Epithelial cell of esophagus (primary cell): ENCODE measurements at places on chromosomes 16 and 17.

- DNase-seq: no peak
These were observed 49.2 kb upstream of the MAP3K14 start for GRCh38 chr17:45366049-45366448.

DNA sequence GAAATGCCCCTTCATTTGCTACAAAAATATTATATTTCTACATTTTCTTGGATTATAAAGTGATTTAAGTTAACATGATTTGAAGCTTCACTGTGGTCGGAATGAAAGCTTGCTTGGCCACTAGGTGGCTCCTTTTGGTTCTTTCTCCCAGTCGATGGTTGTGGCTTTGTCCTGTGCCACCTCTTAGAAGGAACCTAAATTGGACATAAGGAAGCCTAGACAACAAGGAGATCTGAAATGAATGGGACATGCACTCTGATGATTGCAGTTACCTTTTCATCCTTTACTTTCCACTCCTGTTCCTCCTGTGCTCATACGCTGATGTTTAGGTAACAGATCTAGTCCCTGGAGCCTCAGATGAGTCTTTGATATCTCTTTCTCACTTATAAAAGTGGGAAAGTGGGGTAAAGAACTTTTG, 39.2 kb downstream of the FTO start:
- DNase-seq: peak; percentile 62

GRCh38 chr16:87723226-87723623, 42.6 kb downstream of the KLHDC4 start:
- peak; percentile 72 for DNase-seq

DNA sequence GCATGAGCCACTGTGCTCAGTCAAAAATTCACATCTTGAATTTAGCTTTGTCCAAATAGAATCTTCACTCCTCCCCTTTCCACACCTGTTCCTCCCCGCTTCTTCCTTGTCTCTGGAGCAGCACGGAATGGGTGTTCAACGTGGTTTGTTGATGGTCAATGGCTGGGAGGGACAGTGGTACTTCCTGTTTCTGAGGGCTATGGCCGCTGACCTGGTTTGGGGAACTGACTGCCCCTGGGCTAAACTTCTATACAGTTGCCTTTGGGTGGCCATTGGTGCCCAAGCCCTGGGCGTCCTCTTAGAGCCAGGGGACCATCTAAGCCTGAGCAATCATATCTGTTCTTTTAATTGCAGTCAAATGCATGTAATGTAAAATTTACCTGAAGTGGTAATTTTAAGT, 19.1 kb upstream of the WFIKKN2 start:
- DNase-seq: no peak

DNA sequence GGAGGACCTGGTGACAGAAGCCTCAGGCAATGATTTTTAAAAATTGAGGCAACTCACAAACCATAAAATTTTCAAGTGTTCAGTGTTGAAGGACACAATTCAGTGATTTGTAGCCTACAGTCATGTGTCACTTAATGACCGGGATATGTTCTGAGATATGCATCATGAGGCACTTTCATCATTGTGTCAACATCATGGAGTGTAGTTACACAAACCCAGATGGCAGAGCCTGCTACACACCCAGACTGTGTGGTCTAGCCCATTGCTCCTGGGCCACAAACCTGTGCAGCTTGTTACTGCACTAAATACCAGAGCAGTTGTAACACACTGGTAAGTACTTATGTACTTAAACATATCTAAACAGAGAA, 1.6 kb downstream of the PRSS41 start:
- peak; percentile 83 for DNase-seq

DNA sequence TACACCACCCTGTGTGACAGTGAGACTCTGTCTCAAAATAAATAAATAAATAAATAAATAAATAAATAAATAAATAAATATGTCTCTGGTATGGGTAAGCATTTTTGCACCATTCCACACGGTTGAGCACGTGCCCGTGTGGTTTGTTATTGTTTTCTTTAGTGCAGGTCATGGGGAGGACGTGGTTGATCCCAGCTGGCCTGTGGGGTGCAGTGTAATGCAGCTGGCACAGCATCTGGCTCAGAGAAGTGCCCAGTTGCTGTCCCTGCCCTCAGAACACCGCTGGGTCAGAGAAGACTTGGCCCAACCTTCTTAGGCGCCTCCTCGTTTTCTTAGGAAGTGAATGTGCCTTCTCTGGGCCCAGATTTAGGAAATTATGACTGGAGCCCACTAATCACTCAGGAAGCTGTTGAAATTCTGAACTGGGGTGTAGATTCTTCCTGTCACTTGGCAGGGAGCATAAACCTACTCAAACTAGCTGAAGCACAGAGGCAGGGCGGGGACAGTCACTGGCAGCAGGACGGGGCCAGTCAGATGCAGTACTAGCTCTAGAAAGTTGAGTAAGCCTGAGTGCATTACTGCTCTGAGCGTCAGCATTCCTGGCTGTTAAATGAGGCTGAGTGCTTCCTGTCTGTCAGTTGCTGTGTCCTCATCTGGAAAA, 85.9 kb downstream of the SNX29 start:
- DNase-seq: peak; percentile 89

DNA sequence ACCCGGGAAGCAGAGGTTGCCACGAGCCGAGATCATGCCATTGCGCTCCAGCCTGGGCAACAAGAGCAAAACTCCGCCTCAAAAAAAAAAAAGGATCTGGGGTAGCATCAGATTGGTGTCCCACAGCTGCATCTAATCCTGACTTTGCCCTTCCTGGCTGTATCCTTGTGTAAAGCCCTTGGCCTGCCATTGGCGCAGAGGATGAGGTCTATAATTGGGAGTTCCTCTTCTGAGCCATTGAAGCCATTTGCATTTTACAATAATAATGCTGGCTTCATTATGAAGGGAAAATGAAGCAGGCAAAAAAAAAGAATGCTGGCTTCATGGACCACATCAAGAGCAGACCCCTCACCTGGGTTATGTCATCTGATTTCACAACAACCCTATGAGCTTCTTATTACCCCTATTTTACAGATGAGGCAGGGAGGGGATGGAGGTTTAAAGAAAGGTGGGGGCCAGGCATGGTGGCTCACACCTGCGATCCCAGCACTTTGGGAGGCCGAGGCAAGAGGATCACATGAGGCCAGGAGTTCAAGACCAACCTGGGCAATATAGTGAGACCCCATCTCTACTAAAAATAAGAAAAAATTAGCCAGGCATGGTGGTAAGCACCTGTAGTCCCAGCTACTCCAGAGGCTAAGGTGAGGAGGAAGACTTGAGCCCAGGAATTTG, 1.2 kb upstream of the LITAFD start:
- no peak for DNase-seq

DNA sequence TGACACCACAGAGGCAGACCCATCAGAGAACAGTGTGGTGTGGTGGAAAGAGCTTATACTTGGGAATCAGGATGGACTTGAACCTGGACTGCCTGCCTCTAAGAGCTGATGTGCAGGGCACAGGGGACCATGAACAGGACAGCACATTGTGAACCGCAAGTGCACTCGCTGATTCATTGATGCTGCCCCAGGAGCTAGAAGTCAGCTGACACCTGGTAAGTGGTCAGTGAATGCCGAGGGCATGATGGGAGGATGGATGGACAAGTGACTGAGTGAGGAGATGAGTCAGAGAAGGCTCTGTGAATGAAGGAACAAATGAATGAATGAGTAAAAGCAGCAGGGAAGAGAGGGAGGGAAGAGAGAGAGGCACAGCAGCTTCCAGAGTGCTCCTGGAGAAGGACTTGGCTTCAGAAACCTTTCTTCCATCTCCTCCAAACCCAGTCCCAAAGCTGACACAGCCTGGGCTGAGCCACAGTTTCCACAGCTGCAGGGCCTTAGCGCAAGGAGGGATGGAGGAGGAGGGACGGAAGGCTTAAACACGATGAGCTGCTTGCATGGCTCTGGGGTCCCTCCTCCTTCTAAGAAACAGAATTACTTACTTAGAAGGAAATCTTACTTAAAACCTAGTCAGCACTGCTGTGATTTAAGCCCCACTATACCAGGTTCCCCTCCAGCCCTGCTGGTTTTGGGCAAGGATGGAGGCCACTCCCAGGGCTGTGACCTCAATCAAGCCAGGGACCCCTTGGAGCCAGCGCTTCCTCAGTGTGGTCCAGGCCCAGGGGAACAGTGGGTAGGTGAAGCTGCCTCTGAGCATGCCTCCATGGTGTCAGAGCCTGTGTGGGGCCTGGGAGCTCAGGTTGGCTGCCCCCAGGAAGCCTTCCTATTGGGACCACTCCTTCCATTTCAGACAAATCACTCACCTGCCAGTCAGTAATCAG, 184.6 kb downstream of the TMEM132E start:
- no peak for DNase-seq

DNA sequence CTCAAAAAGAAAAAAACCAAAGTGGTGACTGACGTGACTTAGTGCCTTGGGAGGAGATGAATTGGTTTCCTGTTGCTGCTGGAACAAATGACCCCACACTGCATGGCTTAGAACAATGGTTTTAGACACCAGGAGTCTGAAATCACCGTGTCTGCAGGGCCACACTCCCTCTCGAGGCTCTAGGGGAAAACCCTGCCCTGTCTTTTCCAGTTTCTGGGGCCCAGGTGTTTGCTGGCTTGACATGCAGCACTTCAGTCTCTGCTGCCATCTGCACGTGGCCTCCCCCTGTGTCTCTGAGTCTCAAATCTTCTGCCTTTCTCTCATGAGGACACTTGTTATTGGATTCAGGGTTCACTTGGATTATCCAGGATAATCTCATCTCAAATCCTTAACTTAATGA, 323.8 kb upstream of the TNRC6C start:
- DNase-seq: no peak

DNA sequence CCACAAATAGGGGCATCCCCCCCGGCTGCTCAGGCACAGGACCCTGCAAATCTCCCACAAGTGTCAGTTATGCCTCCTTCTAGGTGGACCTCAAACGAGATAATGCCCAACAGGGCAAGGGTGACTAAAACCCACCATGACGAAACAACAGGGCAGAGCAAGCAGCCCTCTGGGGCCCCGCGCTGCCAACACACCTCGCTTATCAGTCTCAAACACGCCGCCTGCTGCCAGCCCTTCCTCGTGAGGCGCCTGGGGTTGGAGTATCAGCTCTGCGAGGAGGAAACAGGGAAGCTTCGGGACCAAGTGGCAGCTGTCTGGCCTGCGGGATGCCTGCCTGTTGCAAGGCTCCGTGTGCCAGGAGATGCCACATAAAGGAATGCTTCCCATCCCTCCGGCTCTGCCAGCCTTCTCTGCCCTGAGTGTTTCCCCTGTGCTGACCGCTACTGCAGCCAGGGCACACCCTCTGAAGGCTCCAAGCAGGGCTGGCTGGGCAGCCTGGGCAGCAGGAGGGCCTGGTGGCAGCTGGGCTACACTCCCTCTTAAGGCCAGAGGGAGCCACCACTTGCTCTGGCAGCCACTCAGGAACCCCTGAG, 2.5 kb downstream of the SMIM5 start:
- DNase-seq: no peak

DNA sequence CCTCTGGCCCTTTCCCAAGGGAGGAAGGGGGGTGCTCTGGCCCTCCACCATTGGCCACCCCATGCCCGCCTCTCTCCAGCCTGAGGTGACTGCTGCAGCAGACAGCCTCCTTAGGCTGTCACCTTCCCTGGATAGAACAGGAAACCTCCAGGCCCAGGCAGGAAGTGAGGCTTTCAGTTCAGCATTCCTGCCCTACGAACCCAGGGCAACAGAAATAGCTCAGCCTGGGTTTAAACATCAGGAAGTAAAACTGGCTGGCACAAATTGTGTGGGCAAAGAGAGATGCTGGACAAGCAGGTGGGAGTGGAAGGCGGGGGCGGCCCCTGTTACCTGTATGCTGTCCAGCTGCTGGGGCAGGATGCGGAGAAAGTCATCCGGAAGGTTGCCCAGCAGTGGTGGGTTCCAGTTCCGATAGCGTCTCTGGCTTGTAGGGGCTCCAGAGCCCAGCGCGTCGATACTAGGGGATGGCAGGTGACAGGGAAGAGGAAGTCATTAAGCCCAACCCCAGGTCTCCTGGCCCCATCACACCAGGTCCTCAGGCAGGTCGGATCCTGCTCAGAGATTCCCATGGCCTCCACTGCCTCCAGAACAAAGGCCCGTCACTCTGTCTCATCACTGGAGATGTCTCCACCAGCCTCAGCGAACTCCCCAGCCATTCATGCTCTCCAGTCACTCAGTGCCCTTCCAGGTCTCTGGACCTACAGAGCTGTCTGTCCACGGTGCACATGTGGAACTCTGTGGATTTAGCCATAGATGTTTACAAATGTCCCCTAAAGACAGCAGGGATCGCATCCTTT, 23.6 kb upstream of the MRPS23 start:
- no peak for DNase-seq

DNA sequence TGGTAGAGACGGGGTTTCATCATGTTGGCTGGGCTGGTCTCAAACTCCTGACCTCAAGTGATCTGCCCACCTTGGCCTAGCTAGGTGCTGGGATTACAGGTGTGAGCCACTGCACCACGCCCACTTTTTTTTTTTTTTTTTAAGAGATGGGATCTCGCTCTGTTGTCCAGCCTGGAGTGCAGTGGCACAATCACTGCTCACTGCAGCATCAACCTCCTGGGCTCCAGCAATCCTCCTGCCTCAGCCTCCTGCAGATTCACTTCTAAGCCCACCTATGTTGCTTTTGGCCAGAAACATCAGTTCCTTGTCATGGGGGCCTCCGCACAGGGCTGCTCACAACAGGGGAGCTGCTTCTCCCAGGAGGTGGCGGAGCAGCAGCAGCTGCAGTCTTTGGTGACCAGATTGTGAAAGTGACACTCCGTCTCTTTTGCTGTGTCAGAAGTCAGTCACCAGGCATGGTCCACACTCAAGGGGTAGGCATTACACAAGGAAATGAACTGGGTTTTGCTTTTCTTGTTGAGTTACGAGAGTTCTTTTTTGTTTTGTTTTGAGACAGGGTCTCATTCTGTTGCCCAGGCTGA, 4.5 kb upstream of the NME4 start:
- no peak for DNase-seq

GRCh38 chr16:68267612-68268405, 3.5 kb downstream of the SLC7A6 start:
- DNase-seq: no peak

DNA sequence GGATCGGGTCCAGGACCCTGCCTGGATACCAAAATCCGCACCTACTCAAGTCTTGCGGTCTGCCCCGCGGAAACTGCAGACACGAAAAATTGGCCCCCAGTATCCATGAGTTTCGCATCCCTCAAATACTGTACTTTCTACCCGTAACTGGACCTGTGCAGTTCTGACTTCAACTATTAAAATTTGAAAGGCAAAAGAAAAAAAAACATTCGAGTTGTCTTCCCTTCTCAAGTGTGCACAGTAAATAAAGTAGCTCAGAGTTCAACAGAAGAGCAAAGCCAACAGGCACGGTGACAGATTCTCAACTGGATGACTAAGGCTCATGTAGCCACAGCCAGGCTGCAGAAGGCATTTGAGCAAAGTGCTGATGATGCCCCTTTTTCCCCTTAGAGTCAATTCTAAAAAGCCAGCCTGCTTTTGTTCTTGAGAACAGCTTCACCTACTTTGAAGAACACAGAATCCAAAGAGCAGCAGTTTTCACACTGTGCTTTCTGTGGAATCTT, 32.5 kb downstream of the MARF1 start:
- DNase-seq: no peak

DNA sequence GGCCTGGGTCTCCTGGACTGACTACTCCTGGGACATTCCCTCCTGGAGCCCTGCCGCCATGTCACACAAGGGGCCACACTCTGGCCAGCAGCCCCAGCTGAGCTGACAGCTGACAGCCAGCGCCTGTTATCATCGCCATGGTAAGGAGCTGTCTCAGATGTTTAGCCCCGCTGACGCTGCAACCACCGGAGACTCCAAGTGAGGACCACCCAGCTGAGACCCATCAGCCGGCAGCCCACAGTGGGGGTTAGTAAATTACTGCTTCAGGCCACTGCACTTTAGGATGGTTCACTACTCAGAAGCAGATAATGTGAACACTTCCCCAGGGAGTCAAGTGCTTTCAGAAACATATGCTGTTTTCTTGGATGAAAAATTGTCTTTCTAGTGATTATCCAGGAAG, 14.6 kb upstream of the SPHK1 start:
- no peak for DNase-seq
